ENCODE measurements at places on chromosomes 5 and 9. TPM values are rescaled to one million over a fixed set of nuclear protein-coding genes. Genes with fewer than 3 reads are reported as not detected.

Gene TMEFF1
- 2.7 TPM for total RNA-seq

Gene XPA
- total RNA-seq = 18.4 TPM

Gene LECT2
- total RNA-seq = not detected

Gene OR13C3
- not detected for total RNA-seq

Gene NKD2
- 2.3 TPM for total RNA-seq

Gene CD180
- 0.66 TPM for total RNA-seq

Gene PCDHB14
- total RNA-seq = 4.8 TPM

All from muscle of leg (tissue), 16 donors.